ENCODE measurements at places on chromosomes 4 and X.

DNA sequence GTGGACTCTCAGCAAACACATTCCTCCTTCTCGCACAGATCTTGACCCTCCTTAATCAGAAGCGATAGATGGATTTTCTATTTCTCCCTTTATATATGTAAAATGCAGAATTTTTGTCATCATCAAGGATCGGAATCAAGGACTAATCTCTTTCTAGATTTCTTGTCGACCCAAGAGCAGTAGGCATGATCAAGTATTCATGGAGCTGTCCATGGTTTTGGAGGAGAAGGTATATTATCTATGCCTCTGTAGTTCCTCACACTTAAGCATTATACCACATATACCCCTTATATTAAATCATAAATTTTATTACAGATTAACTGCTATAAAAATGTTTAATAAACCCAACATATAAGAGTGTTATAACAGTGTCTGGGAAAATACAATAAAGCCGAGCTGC lies 886.8 kb downstream of the NLGN4X start:
- no peak for DNase-seq

DNA sequence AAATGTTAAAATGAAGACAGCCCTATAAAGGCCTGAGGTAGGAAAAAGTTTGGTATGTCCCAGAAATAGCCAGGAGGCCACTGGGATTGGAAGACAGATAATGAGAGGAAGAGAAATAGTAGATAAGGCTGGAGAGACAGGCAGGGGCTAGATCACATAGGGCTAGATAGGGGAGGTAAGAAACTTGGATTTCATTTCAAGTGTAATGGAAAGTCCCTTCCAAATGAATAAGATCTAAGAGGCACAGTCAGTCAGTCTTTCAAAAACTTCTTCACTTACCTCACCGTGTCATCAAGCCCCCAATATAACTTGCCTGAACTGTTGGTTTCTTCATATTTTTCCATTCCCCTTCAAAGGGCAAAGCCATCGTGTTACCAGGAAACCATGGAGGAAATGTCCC lies 121.8 kb downstream of the SPCS3 start:
- no peak for DNase-seq

GRCh38 chr4:8542776-8543525 lies 37.2 kb upstream of the GPR78 start:
- DNase-seq, result no peak

DNA sequence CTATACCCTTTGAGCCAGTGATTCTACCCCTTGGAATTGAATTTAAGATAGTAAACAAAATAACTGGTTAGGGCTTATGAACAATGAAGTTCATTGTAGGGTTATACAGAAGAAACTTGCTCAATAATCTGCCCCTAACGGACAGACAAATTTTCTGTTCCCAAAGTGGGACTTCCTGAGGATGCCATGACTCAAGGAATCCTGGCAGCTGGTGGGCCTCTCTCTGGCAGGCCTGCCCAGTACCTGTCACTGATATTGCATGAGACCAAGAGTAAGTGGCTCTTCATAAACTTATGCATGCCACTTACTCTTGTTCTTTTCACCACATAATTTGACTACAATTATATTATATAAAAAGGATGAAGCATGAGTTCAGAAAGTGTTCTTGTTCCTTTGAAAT lies 41.5 kb downstream of the GPRIN3 start:
- no peak for DNase-seq

DNA sequence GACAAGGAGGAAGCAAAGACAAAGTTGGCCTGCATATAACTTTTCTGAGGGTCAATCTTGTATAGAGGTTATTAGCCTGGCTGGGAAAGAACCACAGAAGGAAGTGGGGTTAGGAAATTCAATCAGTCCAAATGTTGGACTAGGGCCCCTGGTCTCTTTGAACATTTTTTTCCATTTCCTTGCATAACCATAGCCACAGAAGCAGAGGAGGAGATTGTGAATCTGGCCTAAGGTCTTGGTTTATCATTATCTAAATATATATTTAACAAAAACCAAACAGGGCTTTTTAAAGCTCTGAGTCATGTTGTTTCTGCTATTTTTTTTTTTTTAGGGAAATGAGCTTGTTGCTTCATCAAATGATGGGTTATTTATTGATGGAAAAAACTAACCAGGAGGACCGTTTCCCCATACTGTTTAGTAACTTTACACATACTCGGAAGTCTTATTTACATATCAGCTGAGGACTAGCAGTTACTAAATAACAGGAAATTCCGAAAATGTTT lies 97.7 kb upstream of the ACSL4 start:
- no peak for DNase-seq

DNA sequence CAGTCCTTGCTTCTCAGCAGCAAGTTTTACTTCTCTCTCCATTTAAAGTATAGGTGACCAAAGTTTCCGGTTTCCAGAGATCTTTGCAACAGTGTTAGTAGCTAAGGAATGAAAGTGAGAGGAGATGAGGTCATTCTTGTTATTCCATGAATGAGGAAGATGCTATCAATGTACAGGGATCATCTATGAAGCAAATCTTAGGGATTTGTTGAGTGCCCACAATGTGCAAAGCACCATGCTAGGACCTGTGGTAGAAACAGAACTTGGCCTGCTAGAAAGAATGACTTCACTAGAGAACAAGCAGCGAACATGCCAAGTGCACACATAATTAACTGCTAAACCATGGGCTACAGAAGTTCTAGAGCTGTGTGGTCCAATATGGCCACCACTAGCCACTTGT lies 112.5 kb downstream of the MID1 start:
- DNase-seq, result no peak

GRCh38 chr4:126346654-126347053 lies 1031.9 kb downstream of the FAT4 start:
- DNase-seq, result no peak

GRCh38 chr4:14138106-14138505 lies 510.6 kb upstream of the BOD1L1 start:
- DNase-seq, result no peak

DNA sequence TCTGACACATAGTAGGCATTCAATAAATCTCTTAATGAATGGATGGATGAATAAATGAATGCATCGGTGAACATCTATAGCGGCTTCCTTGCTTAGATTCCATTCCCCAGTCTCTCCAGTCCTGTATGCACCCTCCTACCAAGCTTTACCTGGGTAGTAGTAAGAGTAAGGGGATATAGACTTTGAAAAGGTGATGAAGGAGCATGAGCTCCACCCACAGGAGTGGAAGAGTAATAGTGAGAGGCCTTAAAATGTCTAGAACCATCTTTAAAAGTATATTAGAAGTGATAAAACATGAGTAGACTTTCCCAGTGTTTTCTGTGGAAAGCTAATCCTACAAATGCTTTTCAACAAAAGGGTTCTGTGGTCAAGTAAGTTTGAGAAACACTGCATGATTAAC lies 35.5 kb upstream of the GPC3 start:
- no peak for DNase-seq

DNA sequence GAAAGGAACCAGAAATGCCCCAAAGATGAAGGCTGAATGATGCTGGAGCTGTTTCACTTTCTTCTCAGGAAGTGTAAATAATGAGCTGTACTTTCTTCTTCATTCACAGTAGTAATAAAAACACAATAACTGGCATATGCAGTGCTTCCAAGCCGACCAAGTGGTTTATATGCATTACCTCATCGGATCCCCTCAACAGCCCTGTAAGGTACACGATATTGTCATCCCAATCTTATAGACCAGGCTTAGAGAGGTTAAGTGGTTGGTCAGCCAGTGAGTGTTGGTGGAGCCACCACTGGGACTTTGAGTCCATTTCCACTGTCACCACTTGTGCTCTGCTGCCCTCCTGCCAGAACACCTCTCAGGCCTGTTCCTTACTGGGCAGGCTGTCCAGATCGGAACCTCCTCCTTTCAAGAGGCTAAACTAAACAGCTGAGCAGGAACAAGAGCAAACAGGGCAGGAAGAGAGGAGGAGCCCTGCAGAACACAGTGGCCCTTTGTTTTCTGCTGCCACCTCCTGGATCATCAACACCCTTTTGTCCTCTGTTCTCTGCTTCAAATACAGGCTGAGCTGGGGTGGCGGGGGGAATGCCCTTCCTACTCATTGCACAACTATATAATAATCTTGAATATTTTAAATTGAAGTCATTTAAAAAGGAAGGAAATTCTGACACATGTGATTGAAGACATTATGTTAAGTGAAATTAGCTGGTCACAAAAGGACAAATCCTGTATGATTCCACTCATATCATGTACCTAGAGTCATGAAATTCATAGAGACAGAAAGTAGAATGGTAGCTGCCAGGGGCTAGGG lies 112.5 kb upstream of the ATP6AP2 start:
- DNase-seq, result peak; percentile 32

DNA sequence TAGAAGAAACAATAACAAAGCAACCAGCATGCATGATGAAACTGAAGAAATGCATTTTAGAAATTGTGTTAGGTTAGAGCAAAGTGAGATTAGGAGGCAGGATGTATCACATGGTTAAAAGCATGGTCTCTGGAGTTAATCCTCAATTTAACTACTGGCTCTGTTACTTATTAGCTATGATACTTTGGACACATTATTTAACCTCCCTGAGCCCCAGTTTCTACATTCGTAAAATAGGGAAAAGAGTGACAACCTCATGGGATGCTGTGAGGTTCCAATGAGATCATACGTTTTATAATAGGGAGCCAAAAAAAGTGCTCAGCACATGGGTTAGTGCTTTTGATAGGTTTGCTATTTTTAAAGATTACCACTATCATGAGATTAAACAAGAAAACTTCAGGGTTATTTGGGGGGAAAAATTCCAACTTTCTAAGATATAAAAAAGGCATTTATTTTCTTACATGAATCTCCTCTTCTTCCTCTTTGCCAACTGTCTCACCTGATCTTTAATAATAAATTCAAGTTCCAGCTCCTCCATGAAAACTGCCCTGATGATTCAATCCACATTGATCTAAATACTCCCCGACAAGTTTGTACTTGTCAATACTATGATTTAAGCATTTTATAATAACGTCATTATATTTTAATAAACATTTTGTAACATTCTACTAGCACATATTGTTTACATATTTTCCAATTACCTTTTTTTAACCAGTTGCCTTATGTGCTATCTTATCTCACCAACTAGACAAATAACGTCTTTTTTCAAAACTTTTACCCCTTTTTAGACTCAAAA lies 4.6 kb downstream of the SEC31A start:
- no peak for DNase-seq

DNA sequence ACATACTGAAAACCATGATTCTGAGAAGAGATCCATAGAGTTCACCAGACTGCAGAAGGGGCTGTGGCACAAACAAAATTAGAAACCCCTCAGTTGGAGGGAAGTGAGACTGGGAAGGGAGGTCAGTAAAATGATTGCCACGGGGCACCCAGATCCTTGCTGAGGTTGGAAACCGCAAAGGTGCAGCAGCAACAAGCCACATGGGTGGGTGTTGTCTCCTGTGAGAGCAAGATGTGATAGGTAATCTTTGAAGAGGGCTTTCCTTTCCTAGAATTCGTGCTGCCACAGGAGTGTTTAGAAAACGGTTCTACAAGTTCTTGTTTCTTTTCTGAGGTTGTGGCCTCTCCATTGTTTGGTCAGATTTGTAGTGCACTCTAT lies 85.5 kb downstream of the NFKB1 start:
- peak; percentile 34 for DNase-seq

- DNase-seq, result no peak
These were observed 342.4 kb downstream of the BCOR start for GRCh38 chrX:39755143-39756032.
